ENCODE measurements at places on chromosomes 12 and 14.

GRCh38 chr14:104953097-104953496, 25.1 kb downstream of the AHNAK2 start:
- DNase-seq = no peak

DNA sequence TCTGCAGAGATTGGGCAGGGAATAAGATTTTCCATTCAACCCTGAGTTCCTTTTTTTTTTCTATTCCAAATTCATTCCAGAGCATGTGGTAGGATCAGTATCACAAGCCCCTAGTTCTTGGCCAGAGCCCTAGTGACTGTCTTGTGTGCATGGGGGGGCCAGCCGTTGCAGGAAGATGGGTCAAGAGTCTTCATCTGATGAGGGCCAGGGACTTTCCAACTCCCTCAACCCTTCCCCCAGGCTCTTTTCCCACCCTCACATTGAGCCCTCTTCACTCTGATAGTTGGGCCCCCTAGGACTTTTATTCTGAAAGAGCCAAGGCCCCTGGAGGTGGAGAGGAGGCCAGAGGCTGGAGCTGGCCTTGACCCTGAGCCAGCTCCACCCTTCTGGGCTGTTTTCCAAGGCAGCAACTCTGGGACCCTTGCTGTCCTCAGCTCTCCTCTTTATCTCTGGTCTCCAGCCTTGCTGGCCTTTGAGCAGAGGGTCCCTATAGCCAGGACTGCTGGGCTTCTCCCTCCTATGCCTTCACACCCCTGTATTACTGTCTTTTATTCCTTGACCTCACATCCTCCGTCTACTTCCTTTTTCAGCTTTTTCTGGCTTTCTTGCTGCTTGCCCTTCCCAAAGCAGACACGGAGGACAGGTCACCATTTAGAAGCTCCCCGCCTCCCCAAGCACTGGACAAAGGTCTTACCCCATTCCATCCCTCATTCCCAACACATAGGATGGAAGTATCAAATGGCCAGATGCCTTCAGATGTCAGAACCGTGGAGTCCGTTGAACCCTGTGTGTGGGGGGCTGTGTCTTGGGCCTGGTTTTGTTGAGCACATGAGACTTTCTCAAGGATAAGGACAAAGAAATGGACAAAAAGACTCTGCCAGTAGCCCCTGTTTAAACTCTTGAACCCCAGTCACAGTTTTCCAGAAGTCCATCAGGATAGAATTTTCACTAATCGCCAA, 5.6 kb downstream of the RBP5 start:
- DNase-seq = no peak

DNA sequence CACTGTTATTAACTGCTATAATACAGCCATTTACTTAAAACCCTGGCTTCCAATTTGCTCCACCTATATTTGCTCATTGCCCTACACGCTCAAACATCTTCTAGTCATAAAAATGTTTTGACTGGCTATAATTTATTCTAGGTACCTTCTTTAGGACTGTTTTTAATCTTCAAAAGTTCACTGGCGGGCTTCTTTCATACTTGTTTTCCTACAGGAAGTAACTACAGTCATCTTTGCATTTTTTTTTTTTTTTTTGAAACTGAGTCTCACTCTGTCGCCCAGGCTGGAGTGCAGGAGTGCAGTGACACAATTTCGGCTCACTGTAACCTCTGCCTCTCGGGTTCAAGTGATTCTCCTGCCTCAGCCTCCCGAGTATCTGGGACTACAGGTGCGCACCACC, 32.5 kb downstream of the MPHOSPH9 start:
- DNase-seq = no peak

- no peak for DNase-seq
Measured at GRCh38 chr12:44999355-44999754, 51.5 kb downstream of the DBX2 start.

GRCh38 chr12:91058786-91059185, 962 bp upstream of the KERA start:
- no peak for DNase-seq

- DNase-seq = no peak
Measured at GRCh38 chr12:94114166-94114565, 34.2 kb upstream of the PLXNC1 start.

- DNase-seq = no peak
Measured at GRCh38 chr12:64798165-64798564, 26.3 kb upstream of the TBC1D30 start.

- DNase-seq = no peak
Measured at GRCh38 chr12:25020621-25021243, 71.8 kb upstream of the BCAT1 start.

- no peak for DNase-seq
Measured at GRCh38 chr12:100579844-100580243, 6.4 kb downstream of the GAS2L3 start.

All from stimulated activated CD8-positive, alpha-beta memory T cell treated with anti-CD3 and anti-CD28 coated beads, Interleukin-12 subunit alpha, Interleukin-12 subunit beta, amount 100 ng/mL, for 1 hour (primary cell).